ENCODE measurements at places on chromosomes 1 and 21.

DNA sequence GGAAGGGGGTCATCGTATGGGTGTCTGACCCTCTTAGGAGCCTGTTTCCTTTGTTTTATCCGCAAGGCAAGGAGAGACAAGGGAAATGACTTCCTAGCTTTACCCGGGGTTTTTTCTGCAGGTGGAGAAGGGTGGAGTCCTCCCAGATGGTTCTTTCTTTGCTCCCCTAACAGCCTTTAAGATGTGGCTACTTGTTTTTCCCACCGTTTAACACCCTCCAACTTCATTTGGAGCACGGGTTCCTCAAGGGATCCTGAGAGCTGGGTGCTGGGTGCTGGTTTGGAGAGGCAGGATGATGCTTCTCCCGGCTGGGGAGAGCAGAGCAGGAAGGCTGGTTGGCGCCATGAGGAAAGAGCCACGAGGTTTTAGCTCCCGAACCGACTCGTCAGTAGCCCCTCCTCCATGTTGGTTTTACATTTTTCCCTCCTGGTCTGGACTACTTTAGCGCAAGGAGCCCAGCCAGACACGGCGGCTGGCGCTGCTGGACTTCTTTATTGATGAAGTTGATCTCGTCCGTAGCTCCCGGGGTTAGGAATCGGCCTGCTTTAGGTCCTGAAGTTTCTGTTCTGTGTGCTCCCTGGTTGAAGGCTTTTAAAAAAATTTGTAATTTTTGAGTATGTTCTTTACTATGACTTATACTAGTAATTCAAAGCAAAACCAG is 1.4 kb downstream of the UCK2 start:
- peak; percentile 51 for DNase-seq

GRCh38 chr1:67588178-67588855 is 96.7 kb upstream of the GADD45A start:
- no peak for DNase-seq

GRCh38 chr1:61175976-61176375 is 93.6 kb downstream of the NFIA start:
- no peak for DNase-seq

DNA sequence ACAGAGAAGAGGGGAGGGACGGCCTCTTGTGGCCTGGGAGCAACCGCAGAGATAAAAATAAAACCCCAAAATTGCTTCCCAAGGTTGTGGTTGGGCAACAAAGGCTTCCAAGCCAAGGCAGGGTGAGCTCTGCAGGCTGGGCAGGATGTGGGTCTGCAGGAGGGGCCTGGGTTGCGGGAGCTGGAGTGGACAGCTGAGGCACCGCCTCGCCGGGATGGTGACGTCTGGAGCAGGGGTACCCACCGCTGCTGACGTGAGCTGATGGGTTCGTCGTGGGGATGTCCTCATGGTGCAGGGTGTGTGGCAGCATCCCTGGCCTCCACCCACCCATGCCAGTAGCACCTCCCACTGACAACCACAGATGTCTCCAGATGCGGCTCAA is 3.7 kb downstream of the AURKAIP1 start:
- DNase-seq, result no peak

DNA sequence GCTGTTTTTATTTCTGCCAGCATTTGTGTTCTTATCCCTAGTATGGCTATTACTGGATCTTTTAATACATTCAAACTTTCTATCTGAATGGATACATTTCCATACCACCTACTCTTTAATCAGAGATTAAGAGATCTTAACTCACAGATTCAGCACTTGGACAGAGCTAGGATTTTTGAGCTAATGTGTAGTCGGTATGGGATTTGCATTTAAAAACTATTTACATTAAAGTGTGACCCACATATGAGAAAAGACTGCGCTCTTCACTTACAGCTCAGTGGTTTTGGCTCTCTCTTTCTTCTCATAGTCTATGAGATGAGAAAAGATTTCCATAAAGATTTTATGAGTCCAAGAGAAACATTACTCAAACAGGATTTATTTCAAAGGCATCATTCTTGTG is 16.4 kb downstream of the HMGB4 start:
- no peak for DNase-seq

DNA sequence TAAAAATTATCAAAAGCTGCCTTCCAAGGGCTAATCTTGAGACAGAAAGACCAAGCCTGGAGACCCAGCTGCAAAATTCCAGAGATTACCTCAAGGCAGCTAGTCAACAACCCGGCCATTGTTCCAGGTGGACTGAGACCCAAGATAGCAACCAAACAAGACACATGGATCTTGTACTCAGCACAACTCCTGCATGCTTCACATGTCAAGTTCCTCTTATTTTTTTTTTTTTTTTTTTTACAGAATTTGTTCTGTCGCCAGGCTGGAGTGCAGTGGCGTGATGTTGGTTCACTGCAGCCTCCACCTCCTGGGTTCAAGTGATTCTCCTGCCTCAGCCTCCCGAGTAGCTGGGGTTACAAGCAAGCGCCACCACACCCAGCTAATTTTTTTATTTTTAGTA is 40.1 kb downstream of the CD2 start:
- DNase-seq, result no peak

GRCh38 chr1:186255266-186255665 is 119.8 kb downstream of the TPR start:
- DNase-seq, result no peak

DNA sequence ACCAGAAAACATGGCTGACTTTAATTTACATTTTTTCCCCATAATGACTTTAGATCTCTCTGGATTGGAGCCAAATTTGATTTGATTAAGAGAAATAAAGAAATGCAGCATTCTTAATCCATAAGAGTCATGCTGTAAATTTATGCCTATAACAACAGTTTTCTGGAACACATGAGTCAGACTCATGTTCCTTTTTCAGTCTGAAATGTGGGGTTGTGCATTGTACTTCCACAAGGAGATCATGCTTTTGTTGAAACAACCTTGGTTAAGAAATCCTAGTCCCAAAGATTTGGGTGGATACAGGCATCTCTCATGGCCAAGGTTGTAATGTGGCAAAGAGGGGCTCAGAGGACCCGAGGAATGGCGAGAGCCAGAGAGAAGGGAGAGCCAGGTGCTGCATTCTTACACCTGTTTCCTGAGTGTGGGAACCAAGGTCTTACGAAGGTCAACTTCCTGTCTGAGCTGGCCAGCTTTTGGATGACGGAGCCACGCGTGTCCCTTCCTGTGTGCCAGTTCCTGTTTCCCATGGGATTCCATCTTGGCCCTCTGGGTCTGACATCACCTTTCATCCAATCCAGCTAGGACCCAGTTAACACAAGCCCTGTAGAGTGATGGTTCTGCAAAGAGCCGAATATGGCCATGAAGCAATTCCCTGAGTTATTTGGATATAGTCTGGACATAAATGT is 23.1 kb downstream of the CLDN14 start:
- no peak for DNase-seq

DNA sequence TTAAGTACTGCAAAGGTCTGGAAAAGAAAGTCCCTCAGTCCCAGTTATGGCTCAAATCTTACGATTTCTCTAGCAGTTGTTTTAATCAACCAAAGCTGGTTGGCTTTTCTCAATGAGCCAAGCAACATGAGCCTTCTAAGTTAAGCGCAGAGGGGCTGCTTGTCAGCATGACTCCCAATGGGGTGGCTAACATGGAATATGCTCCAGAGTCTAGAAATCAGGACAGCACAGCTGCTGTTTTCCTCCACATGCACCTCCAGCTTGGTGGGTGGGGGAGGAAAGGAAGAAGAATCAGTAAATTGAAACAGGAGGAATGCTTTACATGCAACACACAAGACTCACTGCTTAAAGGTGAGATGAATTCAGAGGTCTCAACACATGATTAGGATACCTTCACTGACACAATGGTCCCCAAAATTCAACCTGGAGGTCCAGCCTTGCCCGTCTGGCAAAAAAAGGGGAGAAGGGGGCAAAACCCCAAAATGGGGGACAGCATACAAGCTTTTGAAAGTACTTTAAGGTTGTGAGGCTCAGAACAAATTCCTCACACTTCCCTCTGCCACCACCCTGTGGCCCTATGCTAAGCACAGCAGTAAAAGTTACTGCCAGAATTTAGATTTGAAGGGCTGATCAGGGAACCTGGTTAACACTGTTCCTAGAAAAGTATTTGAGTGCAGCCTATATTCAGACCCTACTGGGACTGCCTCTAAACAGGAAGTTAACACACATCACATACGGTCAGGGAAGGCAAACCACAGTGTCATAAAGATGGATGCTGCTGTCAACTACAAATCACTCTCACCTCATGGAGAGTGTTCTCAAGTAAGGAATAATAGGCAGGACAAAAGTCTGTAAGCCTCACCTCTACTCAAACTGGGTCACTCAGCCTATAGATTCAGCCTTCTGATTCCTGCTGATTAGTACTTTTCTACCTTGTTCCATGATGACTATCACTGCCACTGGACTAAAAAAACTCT is 2.6 kb downstream of the GATAD2B start:
- peak; percentile 39 for DNase-seq

DNA sequence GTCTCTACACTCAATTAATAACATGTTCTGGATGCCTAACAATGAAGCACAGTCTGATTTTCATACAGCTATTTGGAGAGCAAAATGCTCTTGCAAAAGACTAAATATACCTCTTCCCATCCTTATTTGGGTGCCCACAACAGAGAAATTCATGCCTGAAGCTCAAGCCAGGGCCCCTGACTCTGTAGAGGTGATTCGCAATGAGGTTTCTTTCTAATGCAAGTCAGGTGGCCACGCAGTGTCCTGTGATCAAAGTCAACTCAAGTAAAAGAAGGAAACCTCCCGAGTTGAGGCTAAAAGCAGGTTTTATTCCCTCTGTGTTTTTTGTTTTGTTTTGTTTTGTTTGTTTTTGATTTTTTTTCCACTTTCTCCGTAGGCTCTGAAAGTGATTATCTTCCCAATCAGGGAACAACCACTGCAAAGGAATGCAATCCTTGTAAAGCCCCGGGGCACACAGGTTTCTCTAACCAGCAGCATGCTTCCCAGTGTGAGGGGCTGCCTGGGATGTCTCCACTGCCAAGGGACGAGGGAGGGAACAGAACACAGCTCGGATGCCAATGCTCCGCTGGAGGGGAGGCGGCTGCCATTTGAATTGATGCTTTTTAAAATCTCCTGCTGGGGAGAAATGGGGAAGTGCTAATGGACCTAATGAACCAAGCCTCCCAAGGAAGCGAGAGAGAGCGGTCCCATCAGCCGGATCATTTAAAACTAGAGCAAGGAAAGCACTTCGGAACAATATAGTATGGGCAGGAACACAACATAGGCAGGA is 73.8 kb upstream of the SSX2IP start:
- no peak for DNase-seq

- DNase-seq, result no peak
Observed at GRCh38 chr1:174982971-174983689, 16.6 kb upstream of the CACYBP start.

GRCh38 chr1:64895500-64895899 is 70.8 kb downstream of the JAK1 start:
- no peak for DNase-seq

GRCh38 chr1:93770640-93771039 is 89.0 kb upstream of the BCAR3 start:
- no peak for DNase-seq

DNA sequence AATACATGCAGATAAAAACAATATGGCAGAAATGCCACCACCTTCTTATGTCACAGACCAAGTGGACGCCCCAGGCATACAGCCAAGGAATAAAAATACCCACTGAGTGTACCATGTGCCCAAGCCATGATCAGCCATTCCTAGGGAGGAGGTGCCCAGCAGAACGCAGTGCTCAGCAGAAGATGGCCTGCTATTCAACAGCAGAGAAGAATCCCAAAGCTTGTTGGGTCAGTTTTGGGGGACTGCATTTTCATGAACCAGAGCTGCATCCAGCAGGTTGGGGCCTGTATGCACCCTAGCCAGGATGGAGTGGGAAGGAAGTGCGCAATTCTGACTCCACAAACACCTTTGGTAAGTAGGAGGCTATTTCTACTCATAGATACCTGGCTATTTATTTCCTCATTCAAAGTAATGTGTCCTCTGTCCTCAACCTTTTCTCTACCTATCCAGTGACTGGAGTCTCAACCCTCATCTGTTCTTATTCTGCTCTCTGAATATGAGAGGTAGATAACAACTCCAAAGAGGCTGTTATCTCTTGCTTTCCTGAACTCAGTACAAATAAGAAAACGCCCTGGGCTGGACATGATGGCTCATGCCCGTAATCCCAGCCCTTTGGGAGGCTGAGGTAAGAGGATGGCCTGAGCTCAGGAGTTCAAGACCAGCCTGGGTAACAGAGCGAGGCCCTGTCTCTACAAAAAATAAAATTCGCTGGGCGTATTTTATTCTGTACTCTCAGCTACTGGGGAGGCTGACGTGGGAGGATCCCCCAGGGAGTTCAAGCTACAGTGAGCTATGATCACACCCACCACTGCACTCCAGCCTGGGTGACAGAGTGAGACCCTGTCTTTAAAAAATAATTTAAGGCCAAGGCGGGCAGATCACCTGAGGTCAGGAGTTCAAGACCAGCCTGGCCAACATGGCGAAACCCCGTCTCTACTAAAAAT is 2.5 kb upstream of the PLEKHM2 start:
- DNase-seq, result no peak

GRCh38 chr1:109198745-109199144 is 15.0 kb upstream of the SARS1 start:
- DNase-seq, result no peak

DNA sequence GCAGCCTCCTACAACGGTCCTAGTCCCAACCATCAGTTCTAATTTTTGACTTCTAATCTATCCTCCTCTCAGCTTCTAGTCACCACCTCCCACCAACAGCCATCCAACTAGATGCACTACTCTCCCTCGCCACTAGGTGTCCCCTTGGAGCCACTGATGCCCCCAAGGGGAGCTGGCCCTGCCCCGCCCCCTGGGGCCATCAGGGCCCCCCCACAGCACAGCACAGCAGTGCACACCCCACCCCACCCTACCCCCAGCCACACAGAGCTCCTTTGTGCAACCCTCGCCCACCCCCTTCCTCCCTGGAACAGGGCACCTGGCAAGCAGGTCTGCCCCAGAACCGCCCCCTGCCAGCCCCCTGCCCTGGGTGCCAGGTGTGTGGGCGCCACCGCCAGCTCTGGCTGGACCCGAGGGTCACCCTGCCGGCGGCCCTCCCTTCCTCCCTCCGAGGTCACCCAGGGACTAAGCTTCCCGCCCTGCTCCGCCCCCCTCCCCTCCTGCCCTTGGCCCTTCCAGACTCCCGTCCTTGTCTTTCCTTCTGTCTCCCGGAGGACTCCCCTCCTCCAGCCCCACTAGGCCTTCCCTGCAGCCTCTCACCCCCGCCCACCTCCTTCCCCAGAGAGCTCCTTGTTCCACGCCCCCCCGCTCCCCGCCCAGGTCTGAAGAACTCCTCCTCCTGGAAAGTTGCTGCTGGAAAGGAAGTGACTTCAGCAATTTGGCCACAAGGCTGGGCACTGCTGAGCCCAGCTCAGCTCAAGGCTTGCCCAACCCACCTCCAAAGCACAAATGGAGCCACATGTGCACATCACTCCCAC is 47.0 kb downstream of the AHDC1 start:
- DNase-seq, result peak; percentile 81

DNA sequence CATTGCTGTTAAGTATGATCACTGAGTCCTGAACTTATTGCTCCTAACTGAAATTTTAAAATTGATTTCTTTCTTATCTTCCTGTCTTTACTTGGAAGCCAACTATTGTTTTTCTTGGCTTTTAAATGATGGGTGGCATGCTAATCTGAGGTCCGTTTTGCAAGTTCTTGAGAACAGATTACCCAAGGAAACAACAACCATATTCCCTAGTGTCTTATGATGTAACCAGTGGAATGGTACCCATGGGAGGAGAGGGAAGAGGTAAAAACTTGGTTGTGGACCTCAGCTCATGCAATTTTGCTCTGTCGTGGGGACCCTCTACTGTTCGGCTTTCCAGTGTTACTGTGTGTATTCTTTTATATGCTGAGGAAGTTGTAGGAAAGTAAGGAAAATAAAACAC is 454.8 kb upstream of the ADAMTS5 start:
- no peak for DNase-seq

- peak; percentile 63 for DNase-seq
Observed at GRCh38 chr1:226660410-226661182, 78.5 kb downstream of the ITPKB start.

GRCh38 chr1:203512848-203513584 is 19.1 kb downstream of the OPTC start:
- DNase-seq, result no peak
